T-cell (primary cell): ENCODE measurements at places on chromosomes 12 and 14. TPM values are rescaled to one million over a fixed set of nuclear protein-coding genes. Genes with fewer than 3 reads are reported as not detected.

KCNC2 gene
- total RNA-seq, result not detected

MGP gene
- 2.2 TPM for total RNA-seq

DLST gene
- 91.2 TPM for total RNA-seq

CCDC198 gene
- total RNA-seq, result not detected
